ENCODE measurements at places on chromosomes 3 and 15.

DNA sequence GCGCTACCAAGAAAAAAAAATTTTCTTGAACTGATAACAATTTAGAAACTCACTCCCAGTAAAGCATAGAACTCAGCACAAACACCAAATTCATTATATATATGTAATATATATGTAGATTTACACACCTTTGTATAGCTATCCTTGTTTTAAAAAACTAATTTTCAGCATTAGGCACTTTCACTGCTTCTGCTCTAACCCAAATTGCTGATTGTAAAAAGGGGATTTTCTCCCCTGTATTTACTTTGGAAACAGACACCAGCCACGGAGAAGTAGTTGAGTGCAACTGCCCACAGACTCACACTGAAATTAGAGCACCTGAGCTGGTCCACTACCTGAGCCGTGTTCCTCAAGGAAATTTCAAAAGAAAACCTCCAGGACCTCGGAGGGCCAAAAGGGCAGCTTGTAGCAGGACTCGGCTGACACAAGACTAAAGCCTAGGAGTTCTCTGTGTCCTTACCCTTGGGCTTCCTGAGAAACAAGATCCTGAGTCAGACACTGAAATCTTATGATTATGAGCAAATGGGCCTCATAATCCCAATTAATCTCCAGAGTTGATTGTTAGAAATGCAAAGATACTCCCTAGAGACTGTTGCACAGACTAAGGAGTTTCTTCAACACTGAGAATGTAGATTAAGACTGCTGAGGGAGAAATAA is 106.0 kb downstream of the TNIK start:
- DNase-seq, result no peak

- no peak for DNase-seq
Measured at GRCh38 chr3:107765524-107765923, 242.8 kb downstream of the BBX start.

DNA sequence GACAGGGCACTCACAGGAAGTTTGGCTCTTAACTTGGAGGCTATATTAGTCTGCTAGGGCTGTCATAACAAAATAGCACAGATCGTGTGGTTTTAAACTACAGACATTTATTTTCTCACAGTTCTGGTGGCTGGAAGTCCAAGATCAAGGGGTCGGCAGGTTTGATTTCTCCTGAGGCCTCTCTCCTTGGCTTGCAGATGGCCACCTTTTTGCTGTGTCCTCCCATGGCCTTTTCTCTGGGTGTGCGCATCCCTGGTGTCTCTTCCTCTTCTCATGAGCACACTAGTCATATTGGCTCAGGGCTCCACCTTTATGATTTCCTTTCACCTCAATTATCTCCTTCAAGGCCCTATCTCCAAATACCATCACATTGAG is 69.3 kb downstream of the FOXB1 start:
- no peak for DNase-seq

GRCh38 chr15:66876731-66877476 is 174.9 kb downstream of the SMAD6 start:
- DNase-seq, result no peak

DNA sequence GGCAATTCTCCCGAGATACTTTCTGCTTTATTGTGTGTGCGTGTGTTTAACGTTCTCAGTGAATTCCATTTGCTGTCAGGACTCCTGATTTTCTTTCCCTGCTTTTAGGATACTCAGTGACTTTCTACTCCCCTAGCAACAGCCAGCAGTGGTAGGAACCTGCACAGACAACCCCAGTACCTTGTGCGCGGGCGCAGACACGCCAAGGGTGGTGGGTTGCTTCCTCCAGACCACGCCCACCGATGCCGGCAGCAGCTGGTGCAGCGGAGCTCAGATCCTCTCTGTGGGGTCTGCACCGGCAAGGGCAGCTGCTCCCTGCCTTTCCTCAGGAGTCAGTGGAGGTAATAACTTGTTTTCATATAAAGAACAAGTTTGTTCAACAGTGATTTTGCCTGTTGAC is 225.1 kb upstream of the NDN start:
- DNase-seq, result no peak

- no peak for DNase-seq
Measured at GRCh38 chr15:35112346-35112745, 27.3 kb upstream of the NANOGP8 start.

- DNase-seq, result no peak
Measured at GRCh38 chr3:46867550-46867898, 4.3 kb upstream of the MYL3 start.
